SIG-M5 (cell line): ENCODE measurements at places on chromosomes 4 and X.

DNA sequence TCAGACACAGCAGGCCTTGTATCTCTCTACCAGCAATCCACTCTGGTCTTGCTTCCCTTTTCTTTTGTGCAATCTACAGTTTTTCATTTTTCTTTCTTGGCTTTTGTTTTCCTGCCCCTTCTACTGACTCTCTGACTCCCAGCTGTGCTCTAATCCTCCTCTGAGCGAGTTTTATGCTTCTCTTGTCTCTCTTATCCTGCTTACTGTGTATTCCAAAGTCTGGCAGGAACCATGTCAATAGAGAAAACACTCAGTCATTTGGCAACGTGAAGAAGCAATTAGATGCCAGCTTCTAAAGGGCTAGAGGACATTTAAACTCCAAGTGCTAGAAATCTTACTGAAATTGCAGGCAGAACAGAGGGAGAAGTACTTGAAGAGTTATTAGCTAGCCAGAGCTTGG lies 984.6 kb upstream of the TENM3 start:
- DNase-seq: no peak

DNA sequence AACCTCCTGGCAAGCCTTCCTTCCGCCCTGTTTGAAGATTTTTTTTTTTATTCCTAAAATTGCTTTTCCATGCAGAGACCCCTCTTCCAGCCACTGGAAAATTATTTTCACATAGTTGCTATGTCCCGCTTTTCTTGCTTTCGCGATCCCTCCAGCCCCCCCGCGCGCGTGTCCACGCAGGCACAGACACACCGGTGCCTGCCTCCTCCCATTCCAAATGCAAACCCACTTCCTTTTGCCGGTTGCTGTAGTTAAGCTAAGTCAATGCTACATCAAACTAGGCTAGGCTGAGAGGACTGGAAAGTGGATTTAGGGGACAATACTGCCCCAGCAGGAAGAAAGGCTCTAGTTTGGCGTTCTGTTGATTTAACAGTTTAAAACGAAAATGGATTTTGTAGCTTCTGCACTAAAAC lies 111.0 kb downstream of the DHX15 start:
- no peak for DNase-seq

DNA sequence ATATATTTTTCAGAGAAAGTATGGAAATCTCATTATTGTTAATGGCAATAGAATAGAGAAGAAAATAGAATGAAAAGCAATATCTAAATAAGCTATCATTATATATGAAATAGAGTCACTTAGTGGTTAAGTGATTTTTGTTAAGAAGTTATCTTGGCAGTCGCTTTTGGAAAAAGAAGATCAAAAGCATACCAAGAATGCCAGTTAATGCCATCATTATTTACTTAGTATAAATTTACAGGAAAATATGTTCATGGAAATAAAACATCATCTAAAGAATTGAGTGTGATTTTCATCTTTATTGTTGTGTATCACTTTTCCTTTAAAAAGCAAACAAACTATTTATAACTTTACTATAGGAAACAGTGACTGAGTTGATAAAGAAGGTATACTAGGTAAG lies 85.3 kb upstream of the GPR101 start:
- DNase-seq: no peak

- DNase-seq: no peak
These were observed 111.6 kb upstream of the CXCL13 start for GRCh38 chr4:77493829-77494551.

DNA sequence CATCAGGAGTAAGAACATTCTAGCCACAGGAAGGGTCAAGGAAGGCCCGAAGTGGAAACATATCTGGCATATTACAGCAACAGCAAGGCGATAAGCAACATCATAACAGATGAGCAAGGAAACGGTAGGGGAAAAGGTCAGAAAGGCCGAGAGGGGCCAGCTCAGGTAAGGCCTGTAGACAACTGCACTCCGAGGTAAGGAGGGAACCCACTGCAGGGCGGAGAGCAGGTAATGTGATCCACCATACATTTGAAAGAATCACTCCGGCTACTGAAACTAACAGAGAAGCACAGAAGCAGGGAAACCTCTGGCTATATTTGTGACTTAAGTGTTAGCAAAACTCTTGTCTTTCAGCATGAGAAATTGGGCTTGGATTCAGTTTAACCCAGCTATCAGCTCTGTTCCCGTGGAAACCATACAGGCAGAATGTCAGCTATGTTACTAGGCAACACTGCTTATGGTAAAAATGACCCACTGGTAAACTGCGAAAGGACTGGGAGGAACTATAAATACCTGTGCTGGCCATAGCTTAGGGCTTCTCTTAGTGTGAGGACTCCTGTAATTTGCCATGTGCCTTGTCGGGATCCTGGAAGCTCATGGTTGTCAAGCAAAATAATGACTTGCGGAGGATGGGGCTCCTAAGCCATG lies 31.0 kb downstream of the FRYL start:
- DNase-seq: no peak

GRCh38 chr4:77240469-77241066 lies 83.6 kb downstream of the CCNG2 start:
- peak; percentile 8 for DNase-seq

- DNase-seq: no peak
These were observed 7.0 kb downstream of the SFRP2 start for GRCh38 chr4:153781717-153782416.

DNA sequence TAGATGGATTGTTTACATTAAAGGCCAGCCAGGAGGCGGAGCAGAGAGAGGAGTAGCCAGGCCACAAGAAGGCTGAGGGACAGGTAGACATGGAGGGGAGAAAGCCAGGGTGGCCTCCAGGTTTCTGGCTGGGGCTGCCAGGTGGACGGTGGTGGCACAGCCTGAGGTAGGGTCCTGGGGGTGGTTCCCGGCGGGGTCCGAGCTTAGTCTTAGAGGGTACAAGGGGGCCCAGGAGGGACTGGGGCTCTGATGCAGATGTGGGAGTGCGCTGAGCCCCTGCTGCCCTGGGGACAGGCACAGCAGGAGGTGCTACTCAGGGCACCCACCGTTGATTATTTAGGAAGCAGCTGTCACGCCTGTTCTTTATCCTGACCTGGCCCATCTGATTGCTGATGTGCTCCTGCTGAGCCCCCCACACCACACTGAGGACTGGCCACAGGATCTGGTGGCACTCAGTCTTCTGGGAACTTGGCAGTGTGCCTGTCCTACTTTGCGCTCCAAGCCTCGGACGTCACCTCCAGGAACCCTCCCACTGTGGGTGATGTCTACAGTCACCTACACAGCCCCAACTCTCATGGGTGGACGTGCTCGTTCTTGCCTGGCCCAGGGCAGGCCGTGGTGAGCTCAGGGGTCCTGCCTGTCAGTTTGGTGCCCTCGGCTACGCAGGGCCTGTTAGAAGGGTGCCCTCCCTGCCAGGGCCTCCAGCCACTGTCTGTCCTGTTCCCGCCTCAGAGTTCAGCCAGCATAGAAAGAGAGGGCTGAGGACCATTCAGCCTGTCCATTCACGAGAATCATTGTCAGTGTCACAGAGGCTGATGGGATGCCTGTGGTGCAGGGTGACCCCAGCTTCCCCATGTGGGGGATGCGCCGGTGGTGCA lies 12.0 kb downstream of the WFS1 start:
- no peak for DNase-seq

DNA sequence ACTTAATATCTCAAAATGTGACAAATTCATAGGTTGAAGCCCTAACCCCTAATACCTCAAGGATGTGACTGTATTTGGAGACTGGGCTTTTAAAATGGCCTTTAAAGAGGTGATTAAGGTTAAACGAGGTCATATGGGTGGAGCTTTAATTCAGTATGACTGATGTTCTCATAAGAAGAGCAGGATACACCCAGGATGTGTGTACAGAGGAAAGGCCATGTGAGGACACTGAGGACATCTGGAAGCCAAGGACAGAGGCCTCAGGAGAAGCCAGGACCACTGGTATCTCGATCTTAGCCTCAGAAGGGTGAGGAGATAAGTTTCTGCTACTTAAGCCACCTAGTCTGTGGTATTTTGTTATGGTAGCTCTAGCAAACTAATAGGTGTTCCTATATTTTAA lies 49.0 kb upstream of the SHISA3 start:
- no peak for DNase-seq

GRCh38 chr4:74996996-74997395 lies 64.1 kb downstream of the PARM1 start:
- DNase-seq: no peak

DNA sequence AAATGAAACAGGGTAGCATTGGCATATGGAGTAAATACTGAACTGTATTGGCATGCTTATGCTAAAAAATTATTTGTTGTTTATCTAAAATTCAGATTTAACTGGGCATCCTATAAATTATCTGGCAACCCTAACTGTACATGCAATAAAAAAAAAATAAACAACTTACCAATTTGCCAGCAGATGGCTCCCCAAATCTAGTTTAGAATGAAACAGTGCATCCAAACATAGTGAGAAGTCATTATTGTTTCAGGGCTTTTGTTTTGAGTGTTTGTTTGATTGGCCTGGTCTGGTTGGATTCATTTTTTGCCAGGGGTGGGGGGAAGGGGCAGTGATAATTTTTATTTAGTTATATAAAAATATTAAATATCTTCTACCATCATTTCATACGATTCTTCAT lies 12.8 kb upstream of the NSUN7 start:
- DNase-seq: no peak

- no peak for DNase-seq
These were observed 2183.2 kb upstream of the AGA start for GRCh38 chr4:179625406-179625805.

DNA sequence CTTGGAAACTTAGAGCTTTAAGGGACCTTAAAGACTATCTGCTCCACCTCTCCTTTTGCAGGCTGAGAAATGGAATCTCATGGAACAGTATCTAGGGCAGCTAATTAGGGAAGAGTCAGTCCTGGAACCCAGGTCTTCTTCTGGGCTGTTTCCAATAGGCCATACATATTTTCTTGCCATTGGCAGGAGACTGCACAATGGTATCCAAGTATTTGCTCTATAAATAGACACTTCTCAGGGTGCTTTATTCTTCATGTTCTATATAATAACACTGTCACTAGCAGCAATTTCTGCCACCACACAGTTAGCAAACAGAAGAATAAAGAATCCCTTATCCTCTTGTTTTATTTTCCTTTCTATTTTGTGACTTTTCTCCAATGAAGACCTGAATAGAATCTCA lies 291.7 kb downstream of the C4orf33 start:
- no peak for DNase-seq

- no peak for DNase-seq
These were observed 30.8 kb upstream of the TBL1X start for GRCh38 chrX:9434051-9434550.

- no peak for DNase-seq
These were observed 813.0 kb upstream of the POU3F4 start for GRCh38 chrX:82695066-82695465.

- DNase-seq: no peak
These were observed 69.7 kb downstream of the PDGFC start for GRCh38 chr4:156901871-156902270.

- DNase-seq: no peak
These were observed 257.2 kb downstream of the PDHA2 start for GRCh38 chr4:96097040-96097607.

DNA sequence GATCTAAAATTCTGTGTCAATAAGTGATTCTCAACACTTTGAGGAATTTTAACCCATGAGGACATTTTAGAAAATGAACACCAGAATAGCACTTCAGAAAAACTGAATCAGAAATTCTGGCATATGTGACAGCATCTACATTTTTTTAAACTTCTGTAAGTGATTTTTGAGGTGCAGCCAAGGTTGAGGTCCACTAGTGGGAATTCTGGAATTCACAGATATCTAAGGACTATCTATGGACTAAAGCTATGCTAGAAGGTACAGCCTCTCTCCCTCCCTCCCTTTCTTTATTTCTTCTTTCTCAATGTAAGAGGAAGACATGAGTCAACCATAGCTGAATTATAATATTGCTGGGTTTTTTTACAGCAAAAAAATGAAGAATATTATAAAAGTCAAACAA lies 508.2 kb upstream of the ATOH1 start:
- no peak for DNase-seq

DNA sequence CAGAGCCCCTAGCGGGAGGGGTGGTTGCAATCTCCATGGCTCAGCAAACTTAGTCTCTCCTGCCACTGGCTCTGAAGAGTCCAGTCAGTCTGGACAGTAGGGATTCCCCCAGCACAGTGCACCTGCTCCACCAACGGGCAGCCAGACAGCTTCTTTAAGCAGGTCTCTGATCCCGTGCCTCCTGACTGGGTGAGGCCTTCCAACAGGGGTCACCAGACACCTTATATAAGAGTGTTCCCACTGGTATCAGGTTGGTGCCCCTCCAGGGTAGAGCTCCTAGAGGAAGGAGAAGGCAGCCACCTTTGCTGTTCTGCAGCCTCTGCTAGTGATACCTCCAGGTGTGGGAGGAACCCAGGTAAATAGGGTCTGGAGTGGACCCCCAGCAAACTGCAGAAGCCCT lies 1393.4 kb downstream of the STIM2 start:
- DNase-seq: no peak

DNA sequence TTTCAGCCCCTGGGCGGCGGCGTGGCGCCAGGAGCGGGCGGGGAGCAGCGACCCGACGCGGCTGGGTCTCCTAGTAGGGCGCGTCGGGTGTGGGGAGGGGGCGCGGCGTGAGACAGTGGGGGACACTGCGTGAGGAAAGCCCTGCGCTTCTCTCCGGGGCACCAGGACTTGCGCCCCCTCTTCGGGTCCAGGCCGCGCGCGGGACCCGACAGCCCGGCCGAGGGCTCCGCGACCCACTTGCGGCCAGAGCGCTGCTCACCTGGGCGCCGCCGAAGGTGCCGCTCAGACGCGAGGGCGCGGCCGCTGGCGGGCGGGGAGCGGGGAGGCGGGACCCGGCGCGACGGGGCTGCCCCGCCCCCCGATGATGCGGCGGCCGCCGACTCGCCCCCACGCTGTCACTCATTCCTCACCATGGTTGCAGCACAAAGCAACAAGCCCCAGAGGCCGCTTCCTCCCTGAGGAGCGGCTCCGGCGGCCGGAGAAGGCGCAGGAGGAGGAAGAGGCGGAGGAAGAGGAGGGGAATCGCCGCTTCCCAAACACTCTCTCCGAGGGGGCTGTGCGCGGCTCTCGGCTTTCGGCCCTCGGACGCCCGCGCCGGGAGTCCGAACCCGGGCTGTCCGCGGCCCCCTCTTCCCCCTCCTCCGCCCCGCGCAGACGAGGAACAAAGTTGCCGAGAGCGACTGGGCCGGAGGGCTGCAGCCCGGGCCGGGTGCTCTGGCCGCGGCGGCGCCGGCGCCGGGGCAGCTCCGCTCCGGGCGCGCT lies at the start of gene RAPGEF2:
Gene RAPGEF2, plus strand, starts transcription at position 458 of the 762 bp plus-strand sequence. CDS start 1,084 bp downstream, outside the sequence.
- DNase-seq: peak; percentile 56
